ENCODE measurements at places on chromosomes 13 and 19.
A peak's percentile ranks its signal among the peaks of the same experiment; 100 is the strongest.

GRCh38 chr13:30567072-30567471, 50.6 kb upstream of the USPL1 start:
- DNase-seq = no peak

- peak; percentile 60 for DNase-seq
Observed at GRCh38 chr13:99282264-99283231, 24.4 kb upstream of the GPR18 start.

GRCh38 chr13:66492479-66492878, 737.7 kb downstream of the PCDH9 start:
- no peak for DNase-seq

DNA sequence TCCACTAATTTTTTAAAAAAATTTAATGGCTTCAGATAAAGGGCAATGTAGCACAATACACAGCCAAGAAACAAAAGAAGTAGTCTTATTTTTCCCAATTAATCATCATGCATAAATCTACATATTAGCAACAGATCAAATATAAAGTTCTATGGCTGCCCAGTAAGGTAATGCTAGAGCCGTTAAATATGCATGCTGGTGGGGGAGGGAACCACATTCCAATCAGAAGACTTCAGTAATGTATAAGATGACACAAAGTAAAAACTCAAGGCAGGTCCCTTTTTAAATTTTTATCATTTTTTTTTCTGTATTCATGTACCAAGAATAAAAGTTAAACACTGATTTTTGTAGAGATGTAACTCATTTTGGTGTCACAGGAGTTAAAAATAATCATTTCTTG, 62.0 kb downstream of the MPHOSPH8 start:
- no peak for DNase-seq

GRCh38 chr13:53131361-53131760, 102.7 kb downstream of the OLFM4 start:
- no peak for DNase-seq

DNA sequence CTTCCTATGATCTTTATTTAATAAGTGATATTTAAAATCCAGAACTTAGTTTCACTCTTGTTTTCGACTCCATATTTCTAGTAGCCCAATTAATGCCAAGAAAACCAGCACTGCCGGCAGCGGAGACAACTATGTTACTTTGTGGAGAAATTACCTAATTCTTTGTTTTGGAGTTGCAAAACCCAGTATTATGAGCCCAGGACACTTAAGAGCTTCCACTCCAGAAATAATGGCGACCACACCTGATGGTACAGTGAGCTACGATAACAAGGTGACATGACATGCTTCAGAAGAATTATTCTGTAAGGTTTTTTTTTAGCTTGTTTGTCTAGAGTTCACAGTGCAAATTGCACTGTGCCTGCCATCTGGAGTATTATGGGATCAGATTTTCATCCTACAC, 136.4 kb downstream of the ZAR1L start:
- no peak for DNase-seq

- DNase-seq = no peak
Observed at GRCh38 chr19:6091771-6092291, 18.5 kb downstream of the RFX2 start.

GRCh38 chr13:79710376-79710775, 229.4 kb downstream of the NDFIP2 start:
- DNase-seq = no peak

GRCh38 chr19:48645620-48646000, 377 bp downstream of the CA11 start:
- DNase-seq = no peak

DNA sequence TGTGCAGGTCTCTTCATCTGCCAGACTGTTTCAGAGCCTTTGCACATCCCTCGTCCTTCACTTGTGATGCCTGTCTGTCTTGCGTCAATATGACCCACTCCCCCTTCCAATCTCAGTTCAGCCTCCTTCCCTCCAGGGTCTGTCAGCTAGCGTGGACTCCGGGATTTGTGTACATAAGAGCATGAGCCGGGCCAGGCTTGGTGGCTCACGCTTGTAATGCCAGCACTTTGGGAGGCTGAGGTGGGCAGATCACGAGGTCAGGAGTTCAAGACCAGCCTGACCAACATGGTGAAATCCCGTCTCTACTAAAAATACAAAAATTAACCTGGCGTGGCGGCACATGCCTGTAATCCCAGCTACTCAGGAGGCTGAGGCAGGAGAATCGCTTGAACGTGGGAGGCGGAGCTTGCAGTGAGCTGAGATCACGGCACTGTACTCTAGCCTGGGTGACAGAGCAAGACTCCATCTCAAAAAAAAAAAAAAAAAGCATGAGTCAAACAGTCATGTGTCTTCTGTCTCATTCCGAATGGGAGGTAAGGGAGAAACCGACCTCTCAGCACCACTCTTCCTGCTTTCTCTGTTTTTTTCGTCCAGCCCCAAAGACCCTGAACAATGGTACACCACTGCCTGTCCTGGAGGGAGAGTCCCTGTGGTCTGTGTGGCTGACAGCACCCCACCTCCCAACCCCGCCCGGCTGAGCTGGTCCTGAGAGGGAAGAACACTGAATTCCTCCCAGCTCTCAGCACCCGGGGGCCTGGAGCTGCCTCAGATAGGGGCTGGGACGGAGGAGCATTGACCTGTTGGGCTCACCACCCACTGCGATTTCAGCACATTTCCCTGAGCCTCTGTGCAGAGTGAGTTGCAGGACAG, 2.4 kb upstream of the SIGLEC9 start:
- no peak for DNase-seq

DNA sequence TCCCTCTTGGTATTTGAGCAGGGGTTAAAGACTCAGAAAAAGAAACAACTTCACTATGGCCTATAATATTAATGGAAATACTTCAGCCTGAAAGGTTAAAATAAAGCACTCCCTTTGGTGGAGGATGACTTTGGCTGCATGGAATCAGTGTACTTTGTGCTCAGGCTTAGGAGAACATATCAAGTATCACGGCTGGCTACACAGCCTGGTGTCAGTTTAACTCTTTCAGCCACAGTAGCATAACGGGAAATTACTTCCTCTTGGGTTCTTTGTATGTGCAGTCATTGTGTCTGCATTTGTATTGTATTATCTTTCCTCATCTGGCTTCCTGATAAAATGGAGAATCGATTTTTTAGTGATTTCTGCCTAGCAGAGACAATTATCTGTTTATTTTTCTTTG, 239.0 kb downstream of the GGACT start:
- DNase-seq = no peak

GRCh38 chr19:56423276-56423984, 19.3 kb downstream of the ZNF583 start:
- DNase-seq = no peak

- DNase-seq = no peak
Observed at GRCh38 chr19:35216833-35217648, 11.5 kb downstream of the FAM187B start.

GRCh38 chr13:23889615-23890607, 711 bp upstream of the MIPEP start:
- DNase-seq = no peak

DNA sequence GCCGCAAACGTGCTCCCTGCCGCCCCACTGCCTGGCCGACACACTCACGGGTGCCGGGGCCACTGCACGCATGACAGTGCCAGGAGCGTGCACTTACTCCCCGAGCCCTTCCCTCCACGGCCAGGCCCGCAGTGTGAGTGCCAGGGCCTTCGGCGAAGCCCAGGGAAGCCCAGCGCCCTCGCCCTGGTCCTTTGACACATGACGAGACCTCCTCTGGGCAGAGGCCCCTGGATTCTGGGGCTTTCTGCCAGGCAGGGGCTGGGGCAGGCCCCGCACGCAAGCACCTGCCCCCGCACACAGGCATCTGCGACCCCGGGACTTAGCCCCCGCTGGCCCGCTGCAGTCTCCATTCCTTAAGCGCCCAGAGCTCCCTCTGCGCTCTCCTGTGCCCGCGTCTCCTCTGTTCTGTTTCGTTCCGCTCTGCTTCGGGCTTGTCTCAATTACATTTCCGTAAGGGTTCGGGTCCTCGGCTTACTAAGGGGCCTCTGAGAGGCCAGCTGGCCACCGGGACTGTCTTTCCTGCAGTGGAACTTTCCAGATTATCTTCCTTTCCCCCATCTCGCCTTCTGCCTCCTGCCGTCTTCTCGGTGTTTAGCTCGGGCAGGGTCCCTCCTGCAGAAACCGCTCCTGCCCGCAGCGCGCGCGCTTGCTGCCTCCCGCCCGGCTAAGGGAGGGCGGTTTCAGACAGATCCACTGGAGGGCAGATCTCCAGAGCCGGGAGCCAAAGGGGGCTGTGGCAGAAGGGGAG, 98.8 kb downstream of the ING1 start:
- no peak for DNase-seq

- DNase-seq = no peak
Observed at GRCh38 chr13:23949200-23949599, 51.9 kb upstream of the C1QTNF9B start.

DNA sequence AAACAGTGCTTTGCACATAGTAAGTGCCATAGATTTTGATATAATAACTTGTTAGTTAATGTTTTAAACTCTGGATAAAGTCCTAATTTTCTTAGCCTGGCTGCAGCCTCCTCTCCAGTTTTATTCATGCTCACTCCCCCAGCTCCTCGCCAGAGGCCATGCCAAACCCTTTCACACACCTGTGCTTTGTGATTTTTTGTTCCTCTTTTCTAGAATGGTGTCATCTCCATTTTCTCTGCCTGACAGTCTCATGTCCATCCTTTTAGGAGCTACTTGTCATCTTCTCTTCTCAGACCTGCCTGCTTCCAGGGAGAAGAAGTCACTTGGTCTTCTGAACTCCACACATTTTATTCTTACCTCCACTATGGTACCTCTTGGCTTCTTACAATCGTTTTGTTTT, 55.8 kb upstream of the SPATA13 start:
- DNase-seq = no peak

DNA sequence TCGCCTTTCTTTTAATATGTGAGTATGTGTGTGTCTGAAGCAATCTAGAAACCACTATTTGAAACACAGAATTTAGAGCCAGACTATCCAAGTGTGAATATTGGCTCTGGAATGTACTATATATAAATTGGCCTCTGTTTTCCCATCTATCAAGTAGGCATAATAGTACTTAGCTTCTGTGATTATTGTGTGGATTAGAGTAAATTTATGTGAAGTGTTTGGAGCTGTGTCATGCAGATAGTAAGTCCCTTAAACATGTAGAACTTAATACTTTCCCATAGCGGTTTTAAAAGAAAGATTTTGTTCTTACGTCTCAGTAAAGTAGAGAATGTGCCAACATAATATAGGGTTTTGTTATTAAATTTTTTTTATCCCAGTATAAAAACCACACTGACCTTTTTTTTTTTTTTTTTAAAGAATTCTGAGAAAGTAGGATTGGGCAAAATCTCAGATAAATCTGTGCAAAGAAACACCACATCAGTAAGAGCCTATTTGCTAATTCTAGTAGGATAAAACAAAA, 432.3 kb downstream of the RFC3 start:
- DNase-seq = no peak

GRCh38 chr13:67275351-67275960, 45.3 kb upstream of the PCDH9 start:
- no peak for DNase-seq

- DNase-seq = no peak
Observed at GRCh38 chr13:74005320-74006157, 128.7 kb downstream of the KLF12 start.

- no peak for DNase-seq
Observed at GRCh38 chr19:8615813-8616596, 5.5 kb upstream of the ADAMTS10 start.

DNA sequence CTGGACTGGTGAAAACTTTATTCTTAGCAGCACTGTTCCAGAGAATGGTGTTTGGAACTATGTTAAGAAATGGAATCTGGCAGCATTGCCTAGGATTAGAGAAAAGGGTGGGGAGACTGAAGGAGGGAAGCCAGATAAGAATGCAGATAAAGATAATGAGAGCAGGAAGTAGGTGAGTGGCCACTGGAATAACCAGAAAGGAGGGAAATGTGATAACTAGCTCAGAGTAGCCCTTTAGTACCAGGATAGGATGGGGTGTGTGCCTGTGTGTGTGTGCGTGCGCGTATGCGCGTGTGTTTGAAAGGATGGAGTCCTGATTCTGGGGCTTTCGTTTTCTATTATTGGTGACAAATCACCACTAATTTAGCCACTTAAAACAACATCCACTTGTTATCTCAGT, 33.4 kb upstream of the FRY start:
- DNase-seq = no peak

DNA sequence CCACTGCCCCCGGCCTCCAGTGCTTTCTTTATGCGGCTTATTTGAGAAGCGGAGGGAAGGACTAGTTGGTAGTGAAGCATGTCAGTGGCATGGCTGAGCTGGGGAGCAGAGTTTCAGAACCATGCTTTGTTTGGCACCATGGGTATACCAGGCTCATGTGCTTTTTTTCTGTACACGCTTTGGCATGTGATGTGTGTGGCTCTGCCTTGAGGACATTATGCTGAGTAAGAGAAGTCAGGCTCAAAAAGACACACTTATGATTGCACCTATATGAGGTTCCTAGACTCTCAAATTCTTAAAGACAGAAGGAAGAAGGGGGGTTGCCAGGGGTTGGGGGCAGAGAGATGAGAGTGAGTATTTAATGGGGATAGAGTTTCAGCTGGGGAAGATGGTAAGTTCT, 21.3 kb downstream of the GATAD2A start:
- no peak for DNase-seq
